ENCODE measurements at places on chromosomes 4 and X.

- no peak for DNase-seq
Measured at GRCh38 chr4:125994430-125994829, 679.7 kb downstream of the FAT4 start.

GRCh38 chr4:75724066-75724866, at the start of gene USO1:
Gene USO1 (plus strand): TSS chr4:75724577. CDS start chr4:75724820, 243 bp downstream.
- DNase-seq: peak; percentile 99

DNA sequence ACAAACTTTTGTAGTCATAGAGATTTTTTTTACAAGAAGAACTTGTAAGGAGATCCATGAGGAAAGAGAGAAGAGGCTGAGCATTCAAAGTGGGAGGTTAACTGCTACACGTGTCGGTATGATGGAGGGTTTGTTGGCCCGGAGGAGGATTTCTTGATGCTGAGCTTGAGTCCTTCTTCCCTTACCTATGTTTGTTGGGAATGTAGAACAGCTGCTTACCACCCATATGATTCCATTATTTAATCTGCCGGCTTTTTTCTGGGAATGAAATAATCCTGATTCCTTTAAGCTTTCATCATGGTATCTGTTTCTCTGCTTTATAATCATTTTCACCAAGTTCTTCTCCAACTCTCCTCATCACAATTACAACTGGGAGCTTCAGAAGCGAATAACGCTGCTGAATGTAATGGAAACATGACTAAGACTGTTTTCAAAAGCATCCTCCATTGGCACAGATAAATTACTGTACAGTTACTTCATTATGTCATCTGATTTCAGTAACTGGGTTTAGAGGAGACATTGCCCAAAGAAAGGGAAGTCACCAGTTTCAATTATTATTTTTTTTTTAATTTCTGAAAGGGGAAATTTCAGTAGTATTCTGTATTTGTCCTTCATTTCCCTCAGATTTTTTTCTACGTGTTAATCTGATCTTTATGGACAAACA, 420.6 kb downstream of the SPRY1 start:
- no peak for DNase-seq

GRCh38 chrX:83022020-83022419, 486.1 kb upstream of the POU3F4 start:
- DNase-seq: no peak

GRCh38 chr4:183408796-183409195, 35.6 kb upstream of the CDKN2AIP start:
- peak; percentile 53 for DNase-seq

DNA sequence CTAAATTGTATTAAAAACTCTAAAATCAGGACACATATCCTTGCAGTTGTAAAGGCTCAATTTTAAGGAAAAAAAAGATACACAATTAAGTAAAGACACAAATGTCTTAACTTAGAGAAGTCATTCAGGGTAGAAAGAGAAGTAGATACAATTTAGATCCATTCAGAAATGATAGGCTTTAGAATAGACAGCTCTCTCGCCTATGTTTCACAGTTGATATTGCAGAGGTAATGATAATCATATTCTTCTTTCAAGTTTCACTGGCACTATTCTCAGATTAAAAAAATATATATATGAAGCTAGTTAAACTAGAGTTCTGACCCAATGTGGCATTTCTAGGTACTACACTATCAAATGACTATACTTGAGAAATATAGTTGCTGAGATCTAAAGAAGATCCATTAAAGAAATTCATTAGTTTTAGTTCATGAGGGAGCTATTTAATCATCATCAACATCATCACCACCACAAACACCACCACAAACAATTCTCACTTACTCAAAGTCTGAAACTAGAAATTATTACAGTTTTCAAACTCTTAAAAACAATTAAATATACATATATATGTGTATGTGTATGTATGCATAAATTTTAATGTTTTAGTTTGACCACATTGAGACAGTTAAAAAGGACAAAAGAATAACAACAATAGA, 93.1 kb downstream of the ANTXR2 start:
- no peak for DNase-seq

- no peak for DNase-seq
Measured at GRCh38 chr4:28373601-28374000, 1513.0 kb downstream of the STIM2 start.

GRCh38 chrX:109463784-109464183, 18.1 kb downstream of the GUCY2F start:
- DNase-seq: no peak

GRCh38 chr4:47862297-47862696, 24.4 kb upstream of the CORIN start:
- no peak for DNase-seq

DNA sequence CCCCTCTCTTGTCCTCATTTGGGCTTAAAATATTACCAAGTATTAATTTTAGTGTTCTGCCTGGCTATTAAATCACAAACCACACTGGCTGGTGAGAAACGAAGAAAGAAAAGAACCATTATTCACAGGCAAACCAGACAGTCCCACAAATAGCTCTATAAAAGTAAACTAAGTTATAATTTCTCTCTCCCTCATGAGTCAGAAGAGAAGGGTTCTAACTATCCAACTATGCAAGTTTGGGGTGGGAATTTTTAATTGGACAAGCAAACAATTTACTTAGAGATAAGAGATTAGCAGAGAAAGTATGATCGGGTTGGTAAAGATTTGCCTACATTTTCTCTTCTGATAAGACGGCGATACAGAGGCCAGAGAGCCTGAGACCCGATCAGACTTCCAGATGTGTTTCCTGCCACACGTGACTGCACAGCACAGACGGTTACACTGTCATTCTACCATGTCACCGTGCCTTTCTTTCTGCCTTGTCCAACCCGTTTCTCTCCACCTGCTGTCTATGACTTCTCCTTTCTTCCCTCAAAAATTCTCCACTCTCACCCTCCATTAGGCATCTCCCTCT, 52.3 kb downstream of the MEPE start:
- DNase-seq: no peak

DNA sequence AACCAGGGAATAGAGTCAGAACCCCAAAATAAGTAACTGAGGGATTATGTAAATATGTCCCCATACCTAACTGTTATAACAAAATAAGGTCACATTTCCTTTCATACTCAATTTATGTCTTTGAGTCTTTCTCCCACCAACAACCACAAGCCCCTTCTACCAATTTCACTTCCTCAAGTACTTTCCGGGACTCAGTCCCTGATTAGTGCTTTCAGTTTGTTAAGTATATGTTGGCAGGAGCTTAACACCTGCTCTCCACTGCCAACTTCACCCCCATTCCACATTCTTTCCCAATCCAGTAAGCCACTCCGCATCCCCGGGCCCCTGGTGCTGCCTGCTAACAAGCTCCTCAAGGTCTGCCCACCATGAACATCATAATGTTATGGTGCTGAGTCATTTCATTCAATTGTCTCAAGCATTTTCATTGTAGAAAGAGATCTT, 71.3 kb upstream of the SPRY1 start:
- DNase-seq: no peak

GRCh38 chr4:107187091-107187490, 151.0 kb upstream of the DKK2 start:
- DNase-seq: no peak

- no peak for DNase-seq
Measured at GRCh38 chr4:46124773-46125413, 1.0 kb upstream of the GABRG1 start.

- DNase-seq: no peak
Measured at GRCh38 chr4:93437991-93438390, 390.6 kb upstream of the ATOH1 start.

- no peak for DNase-seq
Measured at GRCh38 chrX:19708683-19709082, 178.7 kb downstream of the SH3KBP1 start.

DNA sequence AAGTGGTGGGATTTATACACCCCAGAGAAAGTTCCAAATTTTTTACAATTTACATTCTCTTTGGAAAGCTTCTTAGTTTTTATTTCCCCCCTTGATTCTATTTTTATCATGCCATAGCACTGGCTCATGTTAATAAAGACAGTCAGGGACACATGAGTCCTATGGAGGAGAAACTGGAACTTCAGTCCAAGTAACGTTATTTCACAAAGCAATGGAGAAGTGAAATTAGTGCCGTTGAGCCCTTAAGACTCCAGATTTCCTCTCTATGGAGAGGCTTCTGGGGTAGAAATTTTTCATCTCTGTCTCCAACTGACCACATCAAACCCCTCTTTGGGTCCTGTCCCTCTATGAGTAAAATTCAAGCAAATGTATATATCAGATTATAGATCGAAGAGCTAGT, 12.8 kb upstream of the TASL start:
- no peak for DNase-seq

DNA sequence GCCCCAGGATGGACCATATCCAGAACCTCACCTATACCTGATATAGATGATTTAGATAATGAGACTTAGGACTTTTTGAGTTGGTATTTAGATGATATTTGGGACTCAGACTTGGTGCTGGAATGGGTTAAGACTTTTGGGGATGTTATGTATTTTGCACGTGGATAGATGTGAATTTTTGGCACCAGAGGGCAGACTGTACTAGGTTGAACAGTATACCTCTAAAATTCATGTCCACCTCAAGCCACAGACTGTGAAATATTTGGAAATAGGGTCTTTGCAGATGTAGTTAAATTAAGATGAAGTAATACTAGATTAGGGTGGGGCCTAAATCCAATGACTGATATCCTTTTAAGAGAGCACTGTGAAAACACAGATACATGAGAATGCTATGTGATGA, 15.6 kb downstream of the RBM41 start:
- no peak for DNase-seq

GRCh38 chr4:67713529-67714247, 12.7 kb upstream of the UBA6 start:
- DNase-seq: no peak

DNA sequence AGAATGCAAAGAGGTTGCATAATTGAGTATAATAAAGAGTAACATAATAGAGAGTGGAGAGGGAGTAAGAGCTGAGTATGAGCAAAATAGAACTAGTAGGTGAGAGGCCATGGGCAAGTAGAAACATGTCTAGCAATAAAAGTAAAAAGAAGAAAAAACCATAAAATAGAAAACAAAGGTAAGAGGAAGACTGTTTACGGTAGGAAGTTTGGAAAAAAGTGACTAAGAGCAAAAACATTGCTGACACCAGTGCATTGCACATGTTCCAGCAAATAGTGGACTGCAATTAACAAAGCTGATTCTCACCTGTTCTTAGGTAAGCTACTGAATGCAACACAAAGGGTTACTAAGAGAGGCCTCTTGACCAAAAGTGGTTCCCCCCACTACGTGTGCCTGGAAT, 202.9 kb downstream of the TEX13A start:
- DNase-seq: no peak

GRCh38 chrX:44235534-44235933, 107.9 kb downstream of the EFHC2 start:
- DNase-seq: no peak

DNA sequence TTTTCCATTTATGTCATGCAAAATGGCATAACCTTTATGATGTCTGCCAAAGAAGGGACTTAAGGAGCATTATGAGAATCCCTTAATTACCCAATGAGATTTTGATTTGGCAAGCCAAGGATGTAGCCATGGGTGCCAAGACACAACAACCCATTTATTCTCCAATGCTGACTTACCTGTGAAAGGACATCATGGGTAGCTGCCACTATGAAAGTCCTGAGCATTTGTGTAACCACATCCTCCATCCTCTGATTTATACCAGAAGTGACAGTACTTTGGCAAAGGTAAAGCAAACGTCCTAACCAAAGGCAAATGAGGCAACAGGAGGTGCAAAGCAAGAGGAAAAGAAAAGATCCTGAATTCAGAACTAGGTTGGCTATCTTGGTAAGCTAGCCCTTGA, 87.3 kb upstream of the EMCN start:
- DNase-seq: no peak

GRCh38 chr4:75653845-75654503, 19.2 kb downstream of the G3BP2 start:
- no peak for DNase-seq

DNA sequence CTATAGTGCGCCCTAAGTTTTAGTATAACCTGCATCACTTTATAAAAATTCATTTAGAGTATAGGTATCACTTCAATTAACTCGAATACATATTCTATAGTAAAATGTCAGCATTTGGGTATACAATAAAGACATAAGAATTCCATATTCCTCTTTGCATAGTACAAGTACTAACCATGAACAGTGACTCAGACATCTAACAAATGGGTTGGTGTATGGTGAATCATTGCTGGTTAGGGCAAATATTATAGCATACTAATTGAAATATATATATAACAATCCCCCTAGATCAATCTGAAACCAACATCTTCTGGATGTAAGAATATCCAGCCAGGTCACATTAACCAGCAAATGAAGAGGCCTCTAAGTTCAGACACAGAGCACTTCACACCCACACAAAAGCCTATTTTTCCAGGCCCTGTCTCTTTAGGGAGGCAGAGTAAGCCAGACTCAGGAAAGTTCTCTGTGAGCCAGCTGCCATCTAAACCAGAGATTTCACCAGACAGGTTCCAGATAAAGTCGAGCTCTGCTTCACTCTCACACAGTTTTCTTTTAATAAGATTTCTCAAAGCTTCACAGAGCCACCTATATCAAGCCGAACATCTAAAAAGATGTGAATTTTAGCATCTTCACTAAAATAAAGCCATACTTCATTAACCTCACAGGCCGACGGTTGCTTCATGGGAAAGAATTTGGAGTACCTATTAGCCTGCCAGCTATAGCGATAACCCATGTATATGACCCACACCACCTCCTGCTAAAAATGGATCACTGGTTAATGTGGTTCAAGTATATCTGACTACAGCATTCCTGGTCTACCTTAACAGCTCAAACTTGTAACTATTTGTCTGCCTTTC, 200.0 kb upstream of the FTHL17 start:
- DNase-seq: no peak

GRCh38 chrX:96435378-96436035, 249.1 kb upstream of the DIAPH2 start:
- no peak for DNase-seq

GRCh38 chr4:154526151-154526550, 24.0 kb downstream of the PLRG1 start:
- DNase-seq: no peak

DNA sequence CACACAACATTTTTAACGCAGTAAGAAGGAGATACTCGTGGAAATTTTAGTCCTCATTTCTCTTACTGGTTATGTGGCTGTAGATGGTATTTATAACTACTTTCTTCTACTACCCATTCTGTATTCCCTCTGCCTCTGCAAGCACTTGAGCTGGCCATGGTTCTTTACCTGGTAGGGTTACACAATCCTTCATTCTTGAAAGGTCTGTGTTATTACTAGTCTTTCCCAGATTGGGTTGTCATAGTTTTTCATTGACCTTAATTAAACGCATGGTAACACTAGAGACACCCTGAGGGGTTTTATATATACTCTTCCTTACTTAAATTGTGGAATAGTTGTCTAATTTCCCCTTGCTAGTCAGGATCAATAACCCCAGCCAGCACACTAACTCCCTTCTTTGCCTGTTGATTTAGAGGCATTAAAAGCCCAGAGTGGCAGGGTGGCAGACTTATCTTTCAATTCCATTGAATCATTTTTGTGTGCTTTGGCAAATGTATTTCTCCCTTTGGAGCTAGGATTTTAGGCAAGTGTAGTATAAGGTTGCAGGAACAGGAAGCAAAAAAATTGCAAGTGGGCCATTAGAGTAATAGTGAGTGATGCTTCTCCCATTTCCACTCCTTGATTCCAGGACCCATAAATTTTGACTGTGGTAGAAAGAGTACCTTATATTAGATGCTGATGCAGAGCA, 113.6 kb upstream of the EMCN start:
- DNase-seq: no peak
